Hypothalamus (tissue), 51 donors: ENCODE measurements at places on chromosomes 5 and 9.

DNA sequence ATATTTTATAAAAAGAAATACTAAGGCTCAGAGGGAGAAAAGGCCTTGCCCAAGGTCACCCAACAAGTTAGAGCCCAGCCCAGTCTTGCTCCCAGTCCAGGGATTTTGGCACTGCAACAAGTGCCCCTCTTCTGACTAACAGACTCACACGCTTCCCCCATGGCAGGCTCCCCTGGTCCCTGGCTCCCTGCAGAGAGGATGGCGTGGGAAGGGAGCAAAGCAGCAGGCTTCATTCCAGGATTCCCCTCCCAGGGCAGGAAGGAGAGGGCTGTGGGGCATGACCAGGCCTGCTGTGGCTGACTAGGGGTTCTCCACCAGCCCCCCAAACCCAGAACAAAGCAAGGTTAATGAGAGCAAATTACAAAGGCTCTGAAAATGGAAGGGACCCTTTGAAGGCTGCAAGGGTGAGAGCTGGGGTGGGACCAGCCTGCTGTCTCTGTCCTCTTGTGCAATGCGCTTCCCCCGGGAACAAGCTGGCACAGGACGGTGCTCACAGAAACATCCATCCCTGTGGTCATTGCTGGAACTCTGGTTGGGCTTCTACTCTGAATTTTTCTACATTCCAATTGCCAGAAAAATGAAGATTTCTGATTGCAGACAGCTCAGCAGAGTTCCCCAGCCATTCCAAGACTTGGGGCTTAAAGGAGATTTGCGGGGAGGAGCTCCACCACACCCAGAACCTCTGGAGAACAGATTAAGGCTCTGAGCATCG is 37.1 kb upstream of the FAT2 start:
- no peak for DNase-seq

- no peak for DNase-seq
Measured at GRCh38 chr5:133694181-133694831, 82.0 kb upstream of the FSTL4 start.

- no peak for DNase-seq
Measured at GRCh38 chr5:115377468-115378217, 81.2 kb upstream of the CCDC112 start.

DNA sequence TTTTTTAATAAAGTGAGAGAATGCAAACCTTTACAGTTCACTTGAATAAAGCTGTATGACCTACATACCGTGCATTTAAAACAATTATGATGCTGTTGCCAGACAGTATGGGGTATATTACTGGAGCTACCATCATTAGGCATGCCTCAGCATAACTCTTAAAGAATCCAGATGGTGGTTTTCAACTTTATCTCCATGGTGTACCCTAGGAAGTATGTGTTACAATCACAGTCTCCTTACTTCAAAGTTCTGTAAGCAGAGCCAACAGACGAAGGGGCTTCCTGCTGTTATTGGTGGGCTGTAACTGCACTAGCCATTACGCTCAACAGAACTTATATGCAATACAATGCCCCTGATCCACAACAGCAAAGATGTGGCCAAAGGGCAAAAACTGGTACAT is 803.3 kb downstream of the DTWD2 start:
- DNase-seq = no peak
